ENCODE measurements at places on chromosomes 5 and 9.

GRCh38 chr9:22446950-22447617 is 460 bp downstream of the DMRTA1 start:
- DNase-seq = peak; percentile 54

GRCh38 chr5:142197098-142197497 is 88.5 kb downstream of the NDFIP1 start:
- no peak for DNase-seq

- no peak for DNase-seq
Observed at GRCh38 chr9:131404581-131404980, 10.7 kb downstream of the PRRC2B start.

DNA sequence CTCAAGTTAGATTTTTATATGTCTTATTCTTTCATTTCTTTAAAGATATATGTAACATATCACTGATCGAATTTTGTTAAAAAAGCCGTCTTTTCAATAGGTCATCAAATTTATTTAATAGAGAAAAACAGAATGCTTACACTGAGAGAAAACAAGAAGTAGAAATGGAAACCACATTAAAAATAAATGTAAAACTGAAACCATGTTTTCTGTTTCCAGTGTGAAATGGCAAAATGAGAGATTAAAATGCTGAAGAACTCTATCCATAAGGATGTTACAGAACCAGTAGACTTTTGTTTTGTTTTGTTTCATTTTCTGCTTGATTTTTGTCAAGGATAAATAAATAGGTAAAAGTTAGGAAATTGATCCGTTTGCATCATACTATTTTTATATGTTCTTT is 210.1 kb downstream of the PRDM9 start:
- DNase-seq = no peak

DNA sequence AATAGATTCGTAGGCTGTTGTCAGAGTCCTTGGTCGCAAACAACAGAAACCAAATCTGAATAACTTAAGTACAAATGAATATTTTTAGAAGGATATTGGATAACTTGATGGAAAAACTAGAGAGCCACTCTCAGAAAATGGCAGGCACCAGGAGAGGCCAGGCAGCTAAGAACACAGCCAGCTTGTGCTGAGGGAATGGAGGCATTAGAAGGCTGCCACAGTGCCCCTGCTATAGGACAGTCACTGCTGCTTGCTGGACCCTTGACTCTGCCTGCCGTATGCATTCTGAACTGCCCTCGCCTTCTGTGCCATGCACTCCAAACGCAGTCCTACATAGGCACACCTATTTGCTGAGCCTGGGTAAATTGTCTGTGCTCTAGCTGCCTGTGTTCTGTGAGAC is 78.6 kb downstream of the MAST4 start:
- no peak for DNase-seq

- no peak for DNase-seq
Observed at GRCh38 chr5:69416180-69416579, 1.3 kb downstream of the MARVELD2 start.

DNA sequence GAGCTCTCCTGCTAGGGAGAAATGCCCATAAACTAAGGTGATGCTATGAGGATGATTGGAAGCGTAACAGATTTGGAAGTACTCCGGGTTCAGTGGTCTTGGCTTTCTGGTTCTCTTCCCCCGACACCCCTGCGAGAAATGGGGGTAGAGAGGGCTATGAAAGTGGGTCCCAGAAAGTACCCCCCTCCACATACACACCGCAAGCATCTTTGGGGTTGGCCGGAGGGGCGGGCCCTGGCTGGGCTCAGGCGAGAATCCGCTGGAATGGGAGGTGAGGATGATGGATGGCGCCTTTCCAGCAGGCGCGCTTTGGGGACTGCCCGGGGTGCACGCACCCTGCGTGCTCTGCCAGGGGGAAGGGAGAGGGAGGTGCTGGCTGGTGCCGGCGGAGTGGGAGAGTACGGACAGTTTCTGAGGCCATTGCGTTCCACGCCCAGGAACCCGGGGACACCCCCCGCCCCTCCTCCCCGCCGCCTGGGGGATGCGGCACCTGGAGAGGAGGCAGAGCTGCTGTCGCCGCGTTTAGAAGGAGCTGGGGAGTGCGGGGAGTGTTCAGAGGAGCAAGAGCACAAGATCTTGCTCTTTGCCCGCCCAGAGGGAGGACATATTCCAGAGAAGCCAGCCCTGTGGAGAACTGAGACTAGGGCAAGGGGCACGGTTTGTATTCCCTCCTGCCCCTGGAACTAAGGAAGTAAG is 1.9 kb downstream of the PCSK5 start:
- DNase-seq = peak; percentile 26

- no peak for DNase-seq
Observed at GRCh38 chr5:140408750-140409241, 7.2 kb downstream of the ANKHD1 start.

DNA sequence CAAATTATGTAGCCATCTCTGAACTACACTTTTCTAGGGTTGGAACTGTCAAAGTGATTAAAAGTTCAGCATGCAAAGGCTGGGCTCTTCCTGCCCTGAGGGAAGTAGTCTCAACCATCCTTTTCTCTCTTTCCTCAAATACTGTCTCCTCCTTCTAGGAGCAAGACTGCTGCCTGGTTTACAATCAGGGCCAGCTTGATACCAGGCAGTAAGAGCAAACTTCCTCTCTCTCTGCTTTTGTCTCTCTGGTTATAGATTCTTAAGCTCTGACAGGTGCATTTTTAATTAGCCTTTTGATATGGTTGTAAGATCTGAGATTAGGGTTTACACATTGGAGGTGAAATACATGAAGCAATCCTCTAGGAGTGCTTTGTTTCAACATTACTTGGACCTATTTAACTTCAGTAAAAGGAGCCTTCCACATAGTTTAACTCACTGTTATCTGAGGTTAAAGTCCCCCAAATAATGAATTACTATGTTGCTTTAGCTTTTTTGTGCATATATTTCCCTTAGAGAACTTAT is 436.1 kb downstream of the SPATA31D1 start:
- no peak for DNase-seq

DNA sequence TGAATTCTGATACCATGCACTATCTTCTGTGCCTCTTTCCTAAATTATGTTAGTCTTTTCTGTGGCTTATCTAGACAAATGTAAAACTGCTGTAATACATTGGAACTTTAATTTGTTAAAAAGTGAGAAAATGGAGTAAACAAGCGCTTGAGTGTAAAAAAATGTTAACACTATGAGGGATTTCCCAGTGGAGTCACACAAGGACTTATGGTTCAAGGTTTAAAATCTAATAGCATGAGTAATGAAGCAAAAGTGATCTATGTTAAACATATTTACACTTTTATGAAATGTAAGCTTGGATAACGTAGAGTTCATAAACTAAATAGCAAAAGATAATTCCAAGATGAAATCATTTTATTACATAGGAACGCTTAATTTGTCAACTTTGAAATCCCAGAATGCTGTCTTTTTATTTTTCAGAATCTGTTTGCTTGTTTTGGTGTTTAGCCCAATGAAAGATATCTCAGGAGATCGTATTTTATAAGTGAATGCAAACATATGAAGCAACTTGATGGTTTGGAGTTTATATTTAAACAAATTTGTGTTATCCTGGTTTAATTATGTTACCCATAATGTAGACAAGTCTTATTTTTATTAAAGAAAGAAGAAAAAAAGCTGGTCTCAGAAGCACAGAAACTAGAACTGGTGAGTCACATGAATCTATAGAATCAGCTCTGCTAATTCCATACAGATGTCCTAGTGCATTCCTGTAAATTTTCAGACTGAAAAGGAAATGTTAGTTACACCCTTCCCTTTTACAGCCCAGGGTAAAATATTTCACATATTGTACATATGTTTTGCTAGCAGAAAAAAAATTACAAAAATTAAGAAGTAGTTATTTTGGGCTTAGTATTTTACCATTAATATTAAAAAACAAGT is 34.2 kb upstream of the FBN2 start:
- DNase-seq = no peak

DNA sequence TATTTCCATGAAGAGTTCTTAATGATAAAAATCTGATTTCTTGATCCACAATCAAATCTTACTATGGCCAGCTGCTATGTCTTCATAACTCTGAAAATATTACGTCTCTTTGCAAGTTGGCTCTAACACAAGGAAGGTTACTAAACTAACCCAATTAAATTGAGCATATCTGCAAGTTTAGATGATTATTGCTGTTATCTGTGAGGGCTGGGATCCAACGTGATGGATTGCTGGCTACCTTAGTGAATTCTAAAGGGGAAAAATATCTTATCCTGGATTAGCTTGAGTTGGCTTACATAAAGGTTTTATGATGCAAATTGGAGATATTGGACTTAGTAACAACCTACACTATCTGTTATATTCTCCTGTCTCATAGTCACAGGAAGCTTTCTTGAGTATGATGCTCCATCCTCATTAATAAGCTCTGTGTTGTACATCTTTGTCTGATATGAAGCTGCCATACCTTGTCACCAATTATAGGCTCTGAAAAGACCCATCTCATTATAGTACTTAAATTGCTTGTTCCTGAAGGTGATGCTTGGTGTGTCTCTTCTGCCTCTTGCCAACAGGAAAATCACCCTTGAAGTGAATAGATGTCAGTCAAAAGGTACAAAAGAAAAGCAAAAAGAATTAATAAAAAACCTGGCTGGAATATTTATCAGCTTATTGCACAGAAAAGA is 733.0 kb upstream of the MEF2C start:
- no peak for DNase-seq

GRCh38 chr9:130301483-130302286 is 36.1 kb downstream of the HMCN2 start:
- DNase-seq = no peak

GRCh38 chr5:78009937-78010527 is 233.9 kb upstream of the TBCA start:
- no peak for DNase-seq

GRCh38 chr5:17879276-17879675 is 245.0 kb downstream of the TAF11L14 start:
- no peak for DNase-seq

DNA sequence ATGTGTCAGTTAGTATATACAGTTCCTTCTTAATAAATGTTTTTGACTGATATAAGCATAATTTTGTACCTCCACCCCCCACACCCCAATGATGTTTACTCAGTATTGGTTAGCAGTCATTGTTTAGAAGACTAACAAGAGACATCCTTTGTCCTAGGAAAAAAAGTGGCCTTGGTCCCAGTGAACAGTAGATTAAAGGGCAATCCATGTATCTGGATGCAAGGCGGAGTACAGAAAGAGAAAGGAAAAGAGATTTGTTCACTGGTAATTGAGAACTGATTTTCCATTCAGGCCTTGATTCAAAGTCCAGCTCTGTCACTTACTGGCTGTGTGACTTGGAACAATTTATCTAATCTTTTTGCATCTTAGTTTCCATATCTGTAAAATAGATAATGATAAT is 4.6 kb downstream of the RALGPS1 start:
- no peak for DNase-seq

DNA sequence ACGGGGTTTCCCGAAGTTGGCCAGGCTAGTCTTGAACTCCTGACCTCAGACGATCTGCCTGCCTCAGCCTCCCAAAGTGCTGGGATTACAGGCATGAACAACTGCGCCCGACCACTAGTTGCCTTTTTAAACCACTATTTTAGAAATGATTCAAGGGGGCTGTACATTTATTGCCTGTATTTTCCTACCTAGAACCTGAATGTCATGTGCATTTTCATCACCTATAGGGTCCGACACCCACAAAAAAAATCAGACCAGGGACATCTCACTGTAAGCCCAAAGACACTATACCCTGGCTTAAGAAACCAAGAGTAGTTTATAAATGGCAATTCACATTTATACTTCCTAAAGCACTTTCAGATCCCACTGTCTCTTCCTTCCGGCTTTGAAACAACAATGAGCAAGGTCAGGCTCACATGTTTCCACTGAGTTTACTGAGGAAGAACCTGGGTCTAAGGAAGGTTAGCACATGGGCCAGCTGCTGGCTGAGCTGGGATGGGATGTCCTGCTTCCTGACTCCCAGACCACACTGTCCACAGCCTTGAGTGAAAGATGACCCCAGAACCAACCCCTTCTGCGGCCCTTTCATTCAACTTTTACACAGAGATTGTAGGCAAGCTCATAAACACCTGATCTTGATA is 87.3 kb downstream of the SERINC5 start:
- DNase-seq = no peak

DNA sequence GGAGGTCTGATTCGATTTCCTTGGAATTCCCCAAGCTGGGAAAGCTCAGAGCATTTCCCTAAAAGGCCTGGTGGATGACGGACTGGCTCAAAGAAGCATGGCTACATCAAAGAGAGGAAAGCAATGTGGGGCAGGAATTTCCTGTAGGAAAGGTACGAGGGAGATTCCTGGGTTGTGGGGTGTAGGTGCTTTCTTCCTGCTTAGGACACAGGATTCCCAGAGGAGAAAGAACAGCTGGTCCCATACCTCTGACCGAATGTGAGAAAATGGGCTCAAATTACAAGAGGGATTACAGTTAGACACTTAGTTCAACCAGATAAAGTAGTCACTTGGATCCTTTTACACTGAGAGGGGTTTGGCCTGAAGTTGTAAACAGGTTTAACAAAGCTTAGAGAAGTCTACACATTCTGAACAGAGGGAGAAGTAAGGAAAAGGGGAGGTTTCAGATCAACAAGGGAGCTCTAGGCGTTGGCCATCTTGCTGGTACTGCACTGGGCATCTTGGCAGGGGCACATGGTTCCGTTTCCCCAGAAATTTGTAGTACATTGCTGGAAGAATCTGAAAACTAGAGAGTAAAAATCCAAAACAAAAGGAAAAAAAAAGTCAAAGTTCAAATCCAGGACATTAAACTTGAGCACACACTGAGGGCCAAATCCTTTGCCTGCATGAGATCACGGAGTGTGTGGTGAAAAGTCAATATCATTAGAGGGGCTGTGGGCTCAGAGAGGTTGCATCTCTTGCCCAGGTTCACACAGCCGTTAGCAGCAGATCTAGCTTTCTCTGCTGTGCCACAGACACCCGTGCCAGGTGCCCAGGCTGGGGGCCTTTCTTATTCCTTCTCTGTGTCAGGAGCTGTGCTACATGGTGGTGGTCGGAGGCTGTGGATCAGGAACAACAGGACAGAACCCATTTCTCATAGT is 171.3 kb downstream of the RGS3 start:
- DNase-seq = no peak

- no peak for DNase-seq
Observed at GRCh38 chr5:112883192-112883591, 22.1 kb downstream of the SRP19 start.
